ENCODE measurements at places on chromosomes 4 and X.

DNA sequence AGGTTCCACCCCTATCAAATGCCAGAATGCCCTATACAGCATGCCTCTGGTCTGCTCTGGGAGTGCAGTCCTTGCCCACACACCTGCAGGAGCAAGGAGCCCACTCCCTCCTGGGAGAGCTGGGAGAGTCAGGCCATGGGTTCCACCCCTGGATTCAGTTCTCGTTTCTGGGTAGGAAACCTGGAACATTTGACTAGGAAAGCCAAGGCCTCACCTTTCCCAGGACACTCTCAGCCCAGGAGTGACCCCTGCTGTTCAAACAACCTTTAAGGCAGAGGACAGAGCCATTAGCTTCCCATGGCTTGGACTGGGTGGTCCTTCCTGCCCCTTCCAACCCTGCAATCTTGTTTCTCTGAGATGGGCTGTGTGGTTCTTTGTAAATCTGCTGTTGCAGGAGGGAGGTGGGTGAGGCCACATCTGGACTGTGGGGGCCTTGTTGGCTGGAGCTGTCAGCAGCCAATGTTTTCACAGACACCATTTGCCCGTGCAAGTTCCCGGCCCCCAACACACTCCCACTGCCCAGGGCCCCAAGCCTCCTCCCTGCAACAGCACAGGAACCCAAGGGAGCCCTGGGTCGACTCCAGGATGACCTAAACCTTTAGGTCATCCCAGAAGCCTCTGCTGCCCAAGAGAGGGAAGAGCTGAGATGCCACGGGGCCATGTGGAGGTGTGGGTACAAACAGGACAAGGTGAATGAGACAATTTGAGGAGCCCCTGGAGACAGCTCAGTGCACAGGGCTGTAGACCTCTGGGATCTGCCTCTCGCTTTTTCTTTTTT, 104.4 kb downstream of the PJA1 start:
- peak; percentile 48 for DNase-seq
- H3K27ac ChIP-seq, result no peak overlapping the region
- H3K4me1 ChIP-seq, result no peaks in the 10 kb centered on the region
- no peaks in the 10 kb centered on the region for H3K27me3 ChIP-seq

GRCh38 chr4:13647031-13647430, 19.5 kb upstream of the BOD1L1 start:
- H3K36me3 ChIP-seq, result no peaks in the 10 kb centered on the region
- DNase-seq, result no peak
- H3K4me1 ChIP-seq, result no peaks in the 10 kb centered on the region
- no peaks in the 10 kb centered on the region for H3K27me3 ChIP-seq
- H3K27ac ChIP-seq, result no peak overlapping the region

DNA sequence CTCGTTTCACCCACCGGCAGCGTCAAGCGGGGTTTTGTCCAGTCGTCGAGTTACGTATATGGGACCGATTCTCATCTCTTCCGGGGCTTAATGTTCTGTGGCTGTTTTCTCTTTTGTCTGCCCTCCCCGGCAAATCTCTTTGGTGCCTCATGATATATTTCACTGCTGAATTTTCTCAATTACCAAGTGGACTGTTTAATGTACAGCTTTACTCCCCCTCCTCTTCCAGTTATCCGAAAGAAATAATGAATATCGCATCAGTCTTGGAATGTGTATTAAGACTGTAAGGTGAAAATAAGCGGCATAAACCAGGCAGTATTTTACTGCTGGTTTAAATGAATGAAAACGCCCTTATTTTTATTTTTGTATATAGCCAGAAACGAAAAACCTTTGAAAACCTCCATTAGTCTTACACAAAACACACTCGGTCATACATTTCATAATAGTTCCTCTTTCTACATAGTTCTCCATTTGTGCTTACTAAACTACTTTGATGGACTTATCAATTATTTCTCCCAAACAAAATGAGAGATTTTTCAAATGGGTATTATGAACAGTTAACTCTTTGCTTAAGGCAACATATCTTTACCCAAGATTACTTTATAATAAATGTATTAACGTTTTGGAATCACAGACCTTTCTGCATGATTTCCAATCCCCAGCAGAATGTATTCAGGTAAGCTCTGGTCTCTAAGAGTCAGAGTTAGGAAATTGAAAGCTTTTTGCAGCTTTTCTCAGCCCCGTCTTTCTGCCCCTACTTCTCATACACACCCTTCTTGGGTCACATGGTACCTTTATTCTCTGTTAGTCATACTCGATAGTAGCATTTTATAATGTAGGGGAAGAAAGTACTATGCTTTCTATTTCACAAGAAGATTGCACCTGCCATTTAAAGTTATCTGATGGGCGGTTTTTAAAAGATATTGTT, 979 bp downstream of the RP2 start:
- no peaks in the 10 kb centered on the region for H3K4me1 ChIP-seq
- no peaks in the 10 kb centered on the region for H3K27me3 ChIP-seq
- peak overlapping the region; percentile 90 for H3K4me3 ChIP-seq
- no peak for DNase-seq
- H3K36me3 ChIP-seq, result no peaks in the 10 kb centered on the region

- DNase-seq, result no peak
- H3K4me3 ChIP-seq, result no peak overlapping the region
- no peaks in the 10 kb centered on the region for H3K27me3 ChIP-seq
- peaks cover 4% of the 10 kb centered on the region for H3K4me1 ChIP-seq
Observed at GRCh38 chr4:16126714-16127113, 42.9 kb upstream of the PROM1 start.

DNA sequence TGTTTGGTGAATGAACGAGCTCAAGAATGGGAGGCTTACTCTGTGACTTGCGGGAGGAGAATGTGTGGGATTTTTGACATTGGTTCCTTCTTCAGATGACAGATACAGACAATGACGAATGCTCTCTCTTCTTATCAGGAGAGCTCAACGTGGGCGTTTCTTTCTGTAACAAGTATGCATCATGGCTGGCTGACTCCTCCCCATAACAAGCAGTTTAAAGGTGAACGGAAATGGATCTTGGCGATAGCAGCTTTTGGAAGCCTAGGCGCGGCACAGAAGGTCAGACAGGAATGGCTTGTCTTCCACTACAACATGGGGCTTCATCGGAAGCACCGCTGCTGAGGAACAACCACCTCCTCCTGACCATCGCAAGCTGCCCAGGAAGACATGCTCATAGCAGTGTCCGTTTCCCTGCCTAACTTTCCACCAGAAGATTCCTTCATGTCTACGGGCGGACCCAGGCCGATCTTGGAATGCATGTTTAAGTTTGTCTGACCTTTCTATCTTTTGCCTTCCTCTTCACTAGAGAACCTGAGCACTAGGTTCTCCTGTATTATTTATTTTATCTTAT, 18.3 kb upstream of the ACSL1 start:
- no peaks in the 10 kb centered on the region for H3K36me3 ChIP-seq
- no peak overlapping the region for H3K4me3 ChIP-seq
- DNase-seq, result peak; percentile 95
- H3K27ac ChIP-seq, result no peak overlapping the region
- peaks cover 2% of the 10 kb centered on the region for H3K27me3 ChIP-seq

GRCh38 chrX:153740631-153741222, 16.1 kb downstream of the ABCD1 start:
- H3K4me1 ChIP-seq, result peaks cover 16% of the 10 kb centered on the region
- H3K4me3 ChIP-seq, result no peak overlapping the region
- DNase-seq, result no peak
- peaks cover 10% of the 10 kb centered on the region for H3K36me3 ChIP-seq
- H3K27ac ChIP-seq, result no peak overlapping the region

DNA sequence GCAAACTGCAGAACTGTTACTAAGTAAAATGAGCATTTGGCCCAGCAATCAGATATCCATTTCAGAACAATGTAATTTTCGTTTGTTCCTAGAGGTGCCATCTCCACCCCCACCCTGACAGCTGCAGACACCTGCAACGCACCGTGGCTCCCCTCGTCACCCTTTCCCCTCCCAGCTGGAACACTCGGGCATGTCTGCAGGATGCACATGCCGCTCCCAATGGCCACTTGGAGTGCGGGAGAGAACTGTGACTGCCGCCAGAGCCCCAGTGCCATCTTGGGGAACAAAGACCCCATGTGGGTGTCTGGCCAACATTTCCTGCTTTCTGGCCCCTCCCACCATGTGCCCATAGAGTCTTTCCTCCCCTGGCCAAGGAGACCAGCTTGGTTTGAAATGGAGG, 436.2 kb downstream of the PCDH10 start:
- no peaks in the 10 kb centered on the region for H3K4me1 ChIP-seq
- H3K4me3 ChIP-seq, result no peak overlapping the region
- no peaks in the 10 kb centered on the region for H3K36me3 ChIP-seq
- H3K27me3 ChIP-seq, result no peaks in the 10 kb centered on the region
- no peak overlapping the region for H3K27ac ChIP-seq
